ENCODE measurements at places on chromosomes 1 and 21.

- no peak for DNase-seq
These were observed 32.8 kb downstream of the GJA4 start for GRCh38 chr1:34825455-34826091.

- no peak for DNase-seq
These were observed 69.9 kb upstream of the DR1 start for GRCh38 chr1:93275634-93276295.

DNA sequence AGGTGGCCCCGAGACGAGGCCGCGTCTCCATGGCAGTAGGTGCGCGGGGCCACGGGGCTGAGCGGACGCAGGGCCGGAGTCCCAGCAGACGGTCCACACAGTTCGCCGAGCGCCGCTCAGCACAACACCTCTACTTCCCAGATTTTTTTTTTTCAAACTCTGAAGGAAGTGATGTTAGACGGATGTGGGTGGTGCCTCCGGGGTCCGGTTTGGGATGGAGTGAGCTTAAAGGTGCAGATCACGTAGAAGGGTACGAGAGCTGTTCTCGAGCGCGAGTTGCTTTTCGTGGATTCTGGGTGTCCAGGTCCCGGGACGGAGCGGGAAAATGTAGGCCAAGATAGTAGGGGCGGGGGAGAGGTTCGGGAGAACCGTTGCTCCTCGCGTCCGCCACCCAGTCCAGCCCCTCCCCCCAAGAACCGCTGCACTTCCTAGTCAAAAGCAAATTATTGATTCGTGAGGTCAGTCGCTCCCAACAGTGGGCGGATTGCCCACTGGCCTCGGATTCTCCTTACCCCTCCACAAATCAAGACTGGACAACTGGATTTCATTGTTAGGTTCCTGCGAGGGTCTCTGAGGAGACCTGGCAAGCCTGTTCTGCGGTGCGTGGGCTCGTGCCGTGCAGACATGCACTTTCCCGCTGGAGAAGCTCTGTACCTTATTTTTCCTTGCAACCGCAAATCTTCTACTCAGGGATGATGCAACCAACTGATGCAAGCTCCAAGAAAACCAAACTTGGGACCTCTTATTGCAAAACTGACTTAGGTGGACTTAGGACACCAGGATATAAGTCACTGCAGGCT is at the start of gene TXNDC12:
TXNDC12 (minus strand) TSS at position 126 of the 800 bp plus-strand sequence; CDS start at position 31, 95 bp downstream.
- peak; percentile 40 for DNase-seq

DNA sequence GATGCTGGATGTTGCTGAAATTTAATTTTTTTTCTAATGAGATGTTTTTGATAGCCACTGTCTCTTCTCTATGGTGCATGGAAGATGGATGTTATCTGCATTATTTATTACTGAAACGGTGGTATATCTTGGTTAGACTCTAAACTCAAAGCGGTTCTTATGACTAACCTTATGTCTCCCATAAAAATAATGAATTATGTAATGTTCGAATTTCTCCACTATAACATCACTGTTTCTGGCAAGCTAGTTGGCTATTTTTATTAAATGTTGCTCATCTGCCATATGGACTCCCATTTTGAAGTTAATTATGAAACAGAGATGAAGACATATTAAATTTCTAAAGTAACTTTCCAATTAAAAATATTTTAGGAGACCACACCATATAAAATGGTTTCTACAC is 808.6 kb upstream of the ADGRL4 start:
- DNase-seq = no peak

DNA sequence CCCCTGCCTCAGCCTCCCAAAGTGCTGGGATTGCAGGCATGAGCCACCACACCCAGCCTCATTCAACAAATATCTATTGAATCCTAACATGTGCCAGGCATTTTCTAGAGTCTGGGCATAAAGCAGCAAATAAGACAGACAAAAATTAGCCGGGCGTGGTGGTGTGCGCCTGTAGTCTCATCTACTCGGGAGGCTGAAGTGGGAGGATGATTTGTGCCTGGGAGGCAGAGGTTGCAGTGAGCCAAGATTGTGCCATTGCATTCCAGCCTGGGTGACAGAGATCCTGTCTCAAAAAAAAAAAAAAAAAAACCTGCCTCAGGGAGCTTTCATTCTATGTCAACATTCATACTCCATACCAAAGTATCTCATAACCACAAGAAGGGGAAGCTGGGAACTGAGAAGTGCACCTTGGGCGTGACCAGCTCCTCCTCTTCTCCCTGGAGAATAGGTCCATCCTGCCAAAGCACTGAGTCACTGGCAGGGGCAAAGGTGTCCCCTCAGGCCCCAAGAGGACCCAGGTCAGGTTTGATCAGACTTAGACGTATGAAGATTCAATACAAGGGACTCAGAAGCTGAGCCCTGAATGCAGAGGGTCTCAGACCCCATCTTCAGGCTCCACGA is 36.8 kb upstream of the PPP1R15B start:
- DNase-seq = no peak

DNA sequence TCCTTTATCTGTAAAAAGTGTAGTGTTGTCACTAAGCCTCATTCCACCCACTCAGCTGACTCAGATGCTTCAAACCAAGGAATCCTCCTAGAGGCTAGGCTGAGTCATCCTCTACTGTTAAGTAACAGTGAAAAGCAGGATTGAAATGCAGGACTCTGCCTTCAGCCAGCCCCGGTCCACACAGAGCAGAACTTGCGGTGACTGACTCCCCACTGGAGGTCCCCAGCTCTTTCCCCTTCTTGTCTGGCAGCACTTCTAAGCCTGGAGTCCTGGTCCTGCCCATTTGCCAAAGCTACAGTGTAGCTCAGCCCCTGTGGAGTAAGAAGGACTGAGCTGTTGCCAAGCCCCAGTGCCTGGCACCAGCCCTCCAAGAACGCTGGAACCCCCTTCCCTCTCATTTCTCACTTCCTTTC is 1.7 kb downstream of the RAB7B start:
- no peak for DNase-seq

- no peak for DNase-seq
These were observed 58.5 kb downstream of the EIF4G3 start for GRCh38 chr1:21118167-21118566.

DNA sequence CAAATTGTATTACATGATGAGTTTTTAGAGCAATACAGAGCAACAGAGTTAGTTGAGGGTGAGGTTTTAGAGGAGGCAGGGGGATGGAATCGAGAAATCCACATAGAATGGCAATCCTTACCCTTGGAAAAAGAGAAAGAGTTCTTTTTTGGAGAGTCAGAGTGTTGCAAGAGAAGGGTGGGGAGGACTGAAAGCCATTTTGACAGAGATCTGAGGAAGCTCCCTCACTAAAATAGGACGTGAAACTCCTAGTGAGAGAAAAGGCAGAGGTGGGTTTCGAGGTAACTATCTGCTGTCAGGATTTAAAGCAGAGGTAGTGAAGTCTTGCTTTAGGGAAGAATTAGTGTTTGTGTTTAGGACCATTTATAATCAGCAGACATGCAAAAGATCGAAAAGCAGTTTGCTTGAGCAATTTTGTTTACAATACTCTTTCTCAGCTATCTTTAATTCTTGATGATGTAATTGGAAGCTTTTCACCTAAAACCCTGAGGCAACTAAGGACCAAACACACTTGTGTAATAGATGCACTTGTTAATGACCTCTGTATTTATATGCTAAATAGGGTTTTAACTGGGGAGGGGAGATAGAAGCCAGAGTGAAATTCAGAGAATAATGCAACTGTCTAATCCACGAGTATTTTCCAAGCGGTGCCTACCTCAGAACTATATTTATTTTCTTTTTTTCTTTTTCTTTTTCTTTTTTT is 20.0 kb downstream of the ADAMTS5 start:
- DNase-seq = no peak

GRCh38 chr1:227893300-227893948 is 54.3 kb downstream of the WNT9A start:
- no peak for DNase-seq

DNA sequence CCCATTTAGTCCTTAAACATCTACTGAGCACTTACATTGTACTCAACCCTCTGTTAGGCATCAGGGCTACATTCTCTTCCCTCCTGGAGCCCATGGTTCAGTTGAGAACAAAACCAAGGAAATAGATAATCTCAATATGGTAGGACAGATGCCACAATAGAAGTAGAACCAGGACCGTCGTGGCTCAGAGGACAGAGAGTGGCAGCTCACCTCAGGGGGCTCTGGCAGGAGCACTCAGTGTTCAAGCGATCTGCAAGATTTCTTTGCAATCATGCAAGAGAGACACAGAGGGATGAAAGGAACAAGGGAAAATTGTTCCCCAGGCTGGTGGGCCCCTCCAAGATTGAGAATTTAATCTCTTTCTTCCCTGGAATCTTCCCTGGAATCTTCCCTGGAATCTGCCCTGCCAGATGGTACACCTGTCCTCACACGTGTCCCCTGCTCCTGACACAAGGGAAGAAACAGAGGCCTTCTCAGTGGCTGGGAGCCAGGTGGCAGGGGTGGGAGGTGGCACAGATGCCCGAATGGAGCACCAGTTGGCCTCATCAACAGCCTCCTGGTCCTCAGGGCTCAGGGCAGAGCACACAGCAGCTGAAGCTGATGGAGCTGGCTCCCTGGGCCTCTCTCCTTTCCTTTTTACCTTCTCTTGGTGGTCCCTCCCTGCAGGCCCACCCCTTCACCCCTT is 135.4 kb downstream of the PLXNA2 start:
- no peak for DNase-seq

All from activated T-cell treated with anti-CD3 and anti-CD28 coated beads for 1 hour (primary cell).